ENCODE measurements at places on chromosomes 11 and 22.

- no peak for DNase-seq
Measured at GRCh38 chr11:68506908-68507307, 46.4 kb downstream of the PPP6R3 start.

DNA sequence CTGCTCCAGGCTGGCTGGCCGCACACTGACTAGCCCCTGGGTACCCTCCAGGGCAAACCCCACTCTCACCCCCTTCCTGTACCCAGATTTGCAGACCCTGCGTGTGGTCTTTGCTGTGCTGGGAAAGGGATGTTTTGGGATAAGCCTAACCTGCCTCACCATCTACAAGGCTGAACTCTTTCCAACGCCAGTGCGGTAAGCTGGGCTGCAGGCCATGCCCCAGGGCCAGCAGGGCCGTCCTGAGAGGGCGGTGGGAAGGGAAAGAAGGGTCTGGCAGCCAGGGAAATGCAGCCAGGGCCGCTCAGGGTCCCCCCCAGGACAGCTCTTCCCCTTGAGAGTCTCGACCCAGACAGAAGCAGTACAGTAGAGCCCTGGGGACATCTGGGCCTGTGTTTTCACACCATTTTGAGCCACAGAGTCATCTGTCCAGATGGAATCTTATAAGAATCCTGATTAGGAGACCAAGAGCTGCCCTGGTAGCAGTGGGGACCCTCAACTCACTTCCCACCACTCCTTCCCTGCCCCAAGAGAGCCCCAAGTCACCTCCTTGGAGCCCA, 22.4 kb upstream of the SLC22A12 start:
- DNase-seq = no peak

DNA sequence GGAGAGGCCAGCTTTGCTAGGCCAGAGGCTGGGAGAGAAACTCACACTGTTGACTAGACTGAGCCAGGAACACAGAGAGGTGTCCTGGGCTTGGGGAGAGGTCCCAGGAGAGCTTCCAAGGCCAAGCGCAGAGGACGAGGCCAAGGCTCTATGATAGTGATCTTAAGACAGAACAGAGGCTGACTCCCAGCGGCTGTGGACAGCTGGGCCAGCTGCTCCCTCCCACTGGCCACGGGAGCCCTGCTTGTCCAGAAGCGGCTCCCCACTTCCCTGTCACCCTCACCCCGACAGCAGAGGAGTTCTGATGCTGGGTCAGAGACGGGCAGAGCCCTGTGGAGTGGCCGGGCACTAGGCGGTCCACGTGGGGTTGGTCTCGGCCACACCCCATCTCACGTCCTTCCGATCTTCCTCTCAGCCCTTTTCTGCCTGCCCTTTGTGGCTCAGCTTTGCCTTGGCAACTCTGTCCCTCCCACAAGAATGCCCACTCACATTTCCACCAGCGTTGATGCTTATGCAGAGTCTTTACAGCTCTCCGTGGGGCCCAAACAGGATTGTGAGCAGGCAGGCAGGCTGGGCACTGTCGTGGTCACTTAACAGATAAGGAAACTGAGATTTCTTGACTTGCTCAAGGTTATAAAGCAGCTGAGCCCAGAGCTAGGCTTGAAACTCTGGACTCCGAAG, 68.2 kb downstream of the FBXO7 start:
- DNase-seq = no peak

GRCh38 chr22:44664149-44664548, 37.9 kb upstream of the PRR5 start:
- peak; percentile 31 for DNase-seq

GRCh38 chr11:101929294-101929915, 13.1 kb upstream of the ANGPTL5 start:
- DNase-seq = no peak

- DNase-seq = no peak
Measured at GRCh38 chr11:128508770-128509510, 78.4 kb downstream of the ETS1 start.

GRCh38 chr11:694563-695287, at the start of gene DEAF1:
TSS of gene DEAF1 (minus strand) at chr11:695222. CDS start at chr11:695047, 175 bp downstream.
- peak; percentile 100 for DNase-seq
